ENCODE measurements at places on chromosomes 7 and 10.

- peak; percentile 64 for DNase-seq
Observed at GRCh38 chr7:105673367-105674084, 92.2 kb upstream of the EFCAB10 start.

GRCh38 chr7:3979611-3980299, 678.7 kb downstream of the SDK1 start:
- no peak for DNase-seq

DNA sequence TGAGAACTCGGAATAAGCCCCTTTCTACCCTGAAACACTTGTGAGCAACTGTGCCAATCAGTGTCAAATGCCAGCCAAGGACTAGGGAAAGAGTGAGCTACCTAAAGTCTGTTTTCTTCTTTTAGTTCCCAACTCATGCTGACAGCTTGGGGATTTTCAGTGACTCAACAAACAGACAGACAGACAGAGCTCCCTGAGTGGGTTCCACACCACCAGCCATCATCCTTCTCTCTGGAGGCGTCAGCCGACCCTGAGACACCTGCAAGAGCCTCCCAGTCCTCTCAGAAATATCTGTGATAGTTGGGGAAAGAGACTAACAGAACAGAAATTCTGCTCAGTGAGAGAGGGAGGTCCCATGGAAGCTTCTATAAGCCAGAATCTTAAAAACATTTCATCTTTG, 49.5 kb downstream of the GATA3 start:
- DNase-seq = no peak

DNA sequence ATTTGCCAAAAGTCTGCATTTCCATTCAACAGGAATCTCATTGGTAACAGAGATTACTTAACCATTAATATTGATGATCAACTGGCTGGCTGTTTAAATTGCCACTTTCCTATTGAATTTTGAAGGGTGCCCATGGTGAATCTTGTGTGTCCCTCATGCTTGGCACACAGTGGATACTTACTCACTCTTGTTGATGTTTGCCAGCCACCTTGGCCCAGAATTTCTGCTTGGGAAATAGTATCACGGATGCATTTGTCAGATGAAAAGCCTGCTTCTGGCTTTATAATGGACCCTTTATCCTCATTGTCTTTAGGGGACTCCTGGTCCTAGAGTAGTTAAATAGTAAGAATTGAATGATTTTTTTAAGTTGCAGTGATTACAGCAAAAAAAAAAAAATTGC, 52.0 kb downstream of the MMRN2 start:
- DNase-seq = no peak

- no peak for DNase-seq
Observed at GRCh38 chr10:12564173-12564572, 214.8 kb downstream of the CAMK1D start.

GRCh38 chr7:70758646-70759045, 373.3 kb upstream of the GALNT17 start:
- no peak for DNase-seq

- DNase-seq = no peak
Observed at GRCh38 chr7:42945821-42946626, 13.8 kb downstream of the MRPL32 start.

GRCh38 chr7:318878-319661, 29.1 kb downstream of the FOXL3 start:
- DNase-seq = no peak

DNA sequence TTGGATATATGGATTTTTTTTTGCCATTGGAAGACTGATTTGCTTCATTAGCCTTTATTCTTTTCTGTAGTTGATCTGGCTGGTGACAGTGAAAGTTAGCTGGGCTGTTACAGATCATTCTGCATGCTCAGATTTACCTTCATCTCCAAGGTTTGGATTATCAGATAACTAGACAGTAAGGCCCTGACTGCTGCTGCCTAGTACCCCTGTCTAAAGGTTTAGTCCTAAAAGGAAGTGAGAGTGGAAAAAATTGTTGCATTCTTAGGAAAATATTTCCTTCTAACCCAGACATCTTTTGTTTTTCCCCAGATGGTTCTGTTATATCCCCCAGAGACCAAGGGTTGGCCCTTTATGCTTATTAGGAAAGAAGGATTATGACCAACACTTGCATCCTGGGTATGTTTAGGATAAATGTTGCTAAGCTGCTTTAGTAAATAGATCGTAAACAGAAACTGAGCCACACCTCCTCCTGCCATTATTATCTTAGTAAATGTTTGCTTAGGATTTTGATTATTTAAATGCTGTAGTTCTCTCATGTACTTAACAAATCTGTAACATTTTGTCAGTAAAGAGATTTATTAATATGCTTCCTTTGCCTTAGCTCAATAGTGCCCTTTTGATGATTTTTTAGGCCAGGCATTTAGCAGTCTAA, 44.4 kb downstream of the MCU start:
- no peak for DNase-seq

DNA sequence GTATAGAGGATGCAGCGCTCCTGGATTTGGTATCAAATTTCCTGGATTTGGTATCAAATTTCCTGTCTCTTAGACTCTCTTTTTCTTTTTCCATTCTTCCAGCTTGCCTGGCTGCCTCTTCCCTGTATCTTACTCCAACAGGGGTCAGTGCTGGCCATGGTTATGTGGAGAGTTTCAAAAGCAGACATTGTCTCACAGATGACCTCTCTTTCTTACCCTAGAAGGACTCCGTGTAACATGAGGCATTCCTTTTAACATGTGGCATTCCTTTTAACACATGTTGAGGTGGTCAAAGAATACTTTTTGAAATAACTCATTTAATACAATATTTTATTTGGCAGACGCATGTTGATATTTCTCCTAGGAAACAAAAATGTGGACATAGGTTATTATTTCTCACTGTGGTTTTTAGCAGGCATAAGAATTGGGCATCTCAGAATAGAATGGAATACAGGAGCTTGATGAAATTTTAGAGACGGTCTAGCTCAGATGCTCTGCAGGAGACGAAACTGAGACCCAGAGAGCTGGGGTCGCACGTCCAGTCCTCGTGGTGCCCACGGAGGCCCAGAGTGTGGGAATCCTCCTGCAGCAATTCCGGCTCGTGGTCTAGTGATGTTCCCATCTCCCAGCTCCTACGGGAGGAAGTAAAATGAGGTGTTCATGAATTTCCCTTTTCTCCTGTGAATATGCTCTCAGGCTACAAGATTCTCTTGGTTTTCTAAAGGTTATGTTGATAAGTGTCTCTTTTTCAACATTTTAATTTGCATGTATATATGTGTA, 59.6 kb upstream of the PITRM1 start:
- DNase-seq = no peak

DNA sequence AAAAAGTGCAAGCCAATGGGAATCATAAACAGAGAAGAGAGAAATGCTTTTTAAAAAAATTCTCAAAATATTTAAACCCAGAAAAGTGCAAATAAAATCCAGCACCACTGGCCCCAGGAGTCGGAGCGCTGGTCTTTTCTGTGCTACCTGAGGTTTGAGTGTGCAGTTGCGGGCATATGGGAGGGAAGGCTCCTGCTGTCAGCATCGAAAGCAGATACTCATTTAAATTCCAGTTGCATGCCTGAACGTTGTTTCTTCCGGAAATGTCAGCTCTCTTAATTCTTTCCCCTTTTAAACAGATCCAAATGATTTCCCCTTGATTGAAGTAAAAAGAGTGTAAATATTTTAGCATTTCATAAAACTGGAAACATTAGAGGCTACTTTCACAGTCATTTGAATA, 240.5 kb upstream of the GPR26 start:
- DNase-seq = no peak

Measured in NCI-H446 treated with DMSO at 0.1 percent for 48 hours (cell line).